Brain pericyte (primary cell): ENCODE measurements at places on chromosomes 7 and 10.
A peak's percentile ranks its signal among the peaks of the same experiment; 100 is the strongest.

DNA sequence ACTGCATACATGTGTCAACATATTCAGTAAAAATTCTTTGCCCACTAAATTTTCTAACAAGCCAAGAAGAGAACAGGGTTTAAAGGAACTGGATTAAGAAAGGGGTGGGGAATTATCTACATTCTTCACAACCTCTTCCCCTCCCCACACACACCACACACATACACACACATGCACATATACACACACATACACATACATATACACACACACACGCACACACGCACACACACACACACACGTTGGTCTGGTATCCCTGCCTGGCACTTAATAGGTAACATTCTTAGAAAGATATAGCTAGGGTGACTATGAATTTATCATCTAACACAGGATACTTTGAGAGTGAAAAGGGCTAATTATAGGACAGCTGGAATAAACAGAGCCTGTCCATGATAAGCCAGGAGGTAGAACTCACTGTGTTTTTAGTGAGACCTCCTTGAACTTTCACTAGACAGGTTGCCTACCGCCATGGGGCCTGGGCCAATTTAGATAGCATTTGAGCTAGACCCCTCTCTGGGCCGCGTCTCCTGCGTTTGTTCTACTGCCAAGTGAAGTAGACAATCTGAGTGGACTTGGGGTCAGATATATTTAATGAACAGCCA, 33.1 kb upstream of the EPC1 start:
- no peak for DNase-seq

DNA sequence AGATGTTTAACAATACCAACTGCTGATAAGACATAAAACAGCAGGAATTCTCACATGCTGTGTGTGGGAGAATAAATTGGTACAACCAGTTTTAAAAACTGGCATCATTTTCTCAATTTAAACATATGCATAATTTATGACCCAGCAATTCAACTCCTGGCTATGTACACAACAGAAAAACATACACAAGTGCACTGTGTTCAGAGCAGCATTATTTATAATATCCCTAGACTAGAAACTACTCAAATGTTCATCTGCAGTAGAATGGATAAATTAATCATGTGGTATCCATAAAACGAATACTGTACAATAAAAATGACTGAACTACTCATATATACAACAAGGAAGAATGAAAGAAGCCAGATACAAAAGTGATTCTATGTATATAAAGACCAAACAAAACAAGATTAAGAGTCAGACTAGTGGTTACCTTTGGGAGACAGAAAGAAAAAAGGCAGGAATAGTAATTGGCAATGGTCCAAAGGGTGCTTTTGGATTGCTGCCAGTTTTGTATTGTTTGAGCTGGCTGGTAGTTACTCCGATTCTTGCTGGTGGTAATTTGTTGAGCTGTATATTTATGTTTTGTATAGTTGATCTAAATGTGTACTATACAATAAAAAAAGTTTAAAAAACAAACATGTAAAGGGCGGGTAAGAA, 306.0 kb downstream of the TFEC start:
- no peak for DNase-seq

DNA sequence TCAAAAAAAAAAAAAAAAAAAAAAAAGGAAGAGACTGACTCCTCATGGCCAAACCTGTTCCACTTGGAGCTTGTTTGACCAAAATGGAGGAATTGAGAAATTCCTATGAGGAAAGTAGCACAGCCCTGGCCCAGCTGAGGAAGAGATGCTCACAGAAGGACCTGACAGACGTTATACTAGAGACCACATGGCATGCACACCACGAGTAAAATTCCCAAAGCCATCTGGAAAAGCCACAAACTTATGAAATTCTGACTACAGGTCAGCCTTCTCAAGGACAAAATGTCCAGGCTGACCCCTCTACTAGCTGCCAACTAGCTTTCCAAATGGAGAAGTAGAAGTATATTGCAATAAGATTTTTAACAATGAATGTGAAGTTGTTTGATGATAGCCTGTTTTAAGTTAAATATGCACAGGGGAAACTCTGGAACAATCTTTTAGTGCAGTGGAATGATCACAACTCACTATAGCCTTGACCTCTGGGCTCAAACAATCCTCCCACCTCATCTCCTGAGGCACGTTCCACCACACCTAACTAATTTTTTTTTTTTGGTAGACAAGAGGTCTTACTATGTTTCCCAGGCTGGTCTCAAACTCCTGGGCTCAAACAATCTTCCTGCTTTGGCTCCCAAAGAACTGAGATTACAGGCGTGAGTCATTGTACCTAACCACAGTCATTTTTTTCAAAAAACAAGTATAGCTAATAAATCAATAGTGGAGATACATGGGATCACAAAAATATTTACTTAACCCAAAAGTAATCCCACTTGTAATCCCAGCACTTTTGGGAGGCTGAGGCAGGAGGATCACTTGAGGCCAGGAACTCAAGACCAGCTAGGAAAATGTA, 75.7 kb downstream of the AKR1D1 start:
- DNase-seq, result no peak

- no peak for DNase-seq
Measured at GRCh38 chr7:118372530-118372929, 148.0 kb downstream of the ANKRD7 start.

DNA sequence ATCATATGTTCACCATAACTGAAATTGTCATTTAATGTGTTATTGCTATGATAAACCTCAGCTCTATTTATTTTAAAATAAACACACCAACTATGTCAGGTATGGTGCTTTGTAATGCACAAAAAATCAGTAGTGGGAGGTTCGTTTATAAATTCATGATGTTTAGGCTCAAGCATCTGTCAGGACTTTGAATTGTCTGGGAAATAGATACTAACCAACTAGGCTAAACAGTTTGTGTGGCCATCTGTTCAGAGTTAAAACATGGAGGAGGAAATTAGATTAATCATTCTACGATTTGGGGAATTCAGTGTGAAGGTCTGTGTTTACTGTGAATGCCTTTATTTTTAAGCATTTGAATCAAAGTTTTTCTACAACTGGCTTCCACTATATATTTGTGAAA, 212.6 kb upstream of the FZD8 start:
- DNase-seq, result no peak

GRCh38 chr10:86105181-86105580, 261.4 kb downstream of the GRID1 start:
- DNase-seq, result no peak

GRCh38 chr10:103564116-103564501, 70.6 kb downstream of the NEURL1 start:
- DNase-seq, result no peak

GRCh38 chr10:107616463-107617410, 452.2 kb upstream of the SORCS1 start:
- DNase-seq, result no peak

DNA sequence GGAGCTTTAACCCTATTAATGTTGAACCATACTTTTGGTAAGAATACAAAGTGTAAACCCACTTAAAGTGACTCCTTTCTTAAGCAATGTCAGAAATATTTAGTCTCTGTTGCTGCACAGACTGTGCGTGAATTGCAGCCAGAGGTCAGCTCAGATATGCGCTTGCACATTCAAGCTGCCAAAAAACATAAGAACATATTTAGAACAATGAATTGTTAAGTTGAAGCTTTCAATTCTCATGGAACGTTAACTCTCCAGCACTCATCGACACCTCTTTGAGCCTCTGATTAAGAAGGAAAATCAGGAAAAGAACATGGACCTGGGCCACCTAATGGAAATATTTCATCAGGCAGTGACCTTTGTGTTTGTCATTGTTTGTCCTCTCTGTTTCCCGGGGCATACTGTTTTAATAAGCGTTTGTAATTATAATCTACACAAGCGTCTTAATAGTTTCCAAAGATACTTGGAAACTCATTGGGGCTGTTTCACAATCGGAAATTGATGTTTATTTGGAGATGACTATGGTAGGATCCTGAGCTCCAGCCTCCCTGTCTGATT, 193.0 kb upstream of the CELF2 start:
- peak; percentile 32 for DNase-seq

DNA sequence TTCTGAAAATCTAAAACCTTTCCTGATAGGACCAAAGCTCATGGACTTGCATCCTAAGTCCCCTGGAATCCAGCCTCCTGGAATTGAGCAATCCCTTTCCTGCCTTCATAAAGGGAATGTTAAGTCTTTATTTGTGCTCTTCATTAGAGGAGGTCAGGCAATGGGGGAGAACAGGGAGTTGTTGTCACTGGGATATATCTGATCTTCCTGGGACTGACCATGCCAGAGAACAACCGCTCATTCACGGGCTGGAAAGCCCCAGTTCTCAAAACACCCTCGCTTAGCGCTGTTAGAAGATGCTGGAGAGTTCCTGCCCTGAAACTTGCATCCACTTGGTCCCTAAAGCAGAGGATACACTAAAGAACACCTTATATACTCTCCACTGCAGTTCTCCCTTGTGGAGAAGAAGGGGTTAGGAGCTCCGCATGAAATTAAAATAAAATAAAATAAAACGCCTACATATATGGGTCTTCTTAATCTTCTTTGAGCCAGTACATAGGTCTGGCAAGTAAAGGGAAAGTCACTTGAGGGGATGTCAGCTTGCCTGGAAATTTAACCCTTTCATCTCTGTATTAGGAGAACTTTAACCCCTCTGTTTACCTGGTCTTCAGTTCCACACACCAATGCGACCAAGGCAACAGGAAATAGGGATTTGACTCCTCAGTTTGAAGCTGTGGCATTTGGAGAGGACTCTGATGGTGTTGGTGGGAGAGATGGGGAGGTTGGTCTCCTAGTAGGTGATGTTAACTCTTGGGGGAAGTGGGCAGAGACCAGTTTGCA, 1.2 kb downstream of the SORCS1 start:
- no peak for DNase-seq

DNA sequence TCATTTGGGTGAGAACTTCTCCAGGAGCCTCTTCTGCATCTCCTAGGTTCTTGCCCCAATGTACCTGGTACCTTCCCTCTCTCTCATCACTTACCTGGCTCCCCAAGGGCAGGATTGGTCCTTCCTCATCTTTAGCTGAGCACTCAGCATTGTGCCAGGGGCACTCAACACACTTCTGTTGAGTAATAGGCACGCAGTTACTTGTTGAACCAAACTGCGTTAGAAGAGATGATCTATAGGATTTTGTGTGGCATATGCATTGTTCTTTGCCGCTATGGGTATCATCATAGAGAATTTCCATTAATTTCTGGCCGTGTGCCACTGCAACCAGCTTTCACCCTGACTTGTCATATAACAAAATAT, 16.4 kb downstream of the TBXAS1 start:
- no peak for DNase-seq

- DNase-seq, result no peak
Measured at GRCh38 chr10:79321951-79322350, 25.3 kb upstream of the PPIF start.

DNA sequence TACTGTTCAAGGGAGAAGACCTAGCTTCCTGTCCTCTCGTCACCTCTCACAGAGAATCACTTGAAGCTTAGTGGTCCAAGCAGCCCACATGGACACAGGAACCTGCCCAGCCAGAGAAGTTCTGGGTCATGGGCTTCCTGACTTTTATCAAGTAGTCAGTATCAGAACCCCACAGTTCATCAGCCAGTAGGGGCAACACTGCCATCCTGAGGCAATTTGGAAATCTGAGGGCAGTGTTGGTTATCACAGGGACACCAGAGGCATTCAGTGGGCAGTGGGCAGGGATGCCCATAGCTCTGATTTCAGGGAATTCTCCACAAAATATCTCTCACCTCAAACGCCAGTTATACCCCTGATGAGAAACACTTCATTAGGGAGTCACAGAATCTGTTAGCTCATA, 22.5 kb upstream of the MGAM2 start:
- no peak for DNase-seq
